ENCODE measurements at places on chromosomes 7 and 10.

DNA sequence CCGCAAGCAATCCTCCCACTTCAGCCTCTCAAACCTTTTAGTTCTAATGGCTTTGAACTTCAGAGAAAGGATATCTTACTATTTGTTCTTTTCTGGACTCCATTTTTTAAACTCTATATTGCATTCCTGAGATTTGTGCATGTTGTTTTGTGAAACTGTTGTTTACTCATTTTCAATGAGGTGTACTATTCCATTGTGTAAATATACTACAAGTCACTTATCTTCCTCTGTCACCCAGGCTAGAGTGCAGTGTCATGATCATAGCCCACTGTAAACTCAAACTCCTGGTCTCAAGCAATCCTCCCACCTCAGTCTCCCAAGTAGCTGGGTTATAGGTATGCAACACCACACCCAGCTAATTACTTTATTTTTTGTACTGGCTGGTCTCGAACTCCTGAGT, 31.4 kb upstream of the AKR1D1 start:
- no peak for DNase-seq

GRCh38 chr10:86344281-86344680, 22.3 kb downstream of the GRID1 start:
- DNase-seq: no peak

GRCh38 chr7:113730309-113730955, 188.4 kb downstream of the PPP1R3A start:
- DNase-seq: peak; percentile 73

GRCh38 chr10:72335394-72336258, 19.1 kb downstream of the DNAJB12 start:
- peak; percentile 65 for DNase-seq

- DNase-seq: peak; percentile 92
Measured at GRCh38 chr10:79454259-79454658, 8.8 kb upstream of the ZCCHC24 start.

GRCh38 chr10:17348011-17348500, 106.3 kb downstream of the ST8SIA6 start:
- DNase-seq: no peak

GRCh38 chr10:128072941-128073645, 53.1 kb downstream of the MKI67 start:
- DNase-seq: no peak

DNA sequence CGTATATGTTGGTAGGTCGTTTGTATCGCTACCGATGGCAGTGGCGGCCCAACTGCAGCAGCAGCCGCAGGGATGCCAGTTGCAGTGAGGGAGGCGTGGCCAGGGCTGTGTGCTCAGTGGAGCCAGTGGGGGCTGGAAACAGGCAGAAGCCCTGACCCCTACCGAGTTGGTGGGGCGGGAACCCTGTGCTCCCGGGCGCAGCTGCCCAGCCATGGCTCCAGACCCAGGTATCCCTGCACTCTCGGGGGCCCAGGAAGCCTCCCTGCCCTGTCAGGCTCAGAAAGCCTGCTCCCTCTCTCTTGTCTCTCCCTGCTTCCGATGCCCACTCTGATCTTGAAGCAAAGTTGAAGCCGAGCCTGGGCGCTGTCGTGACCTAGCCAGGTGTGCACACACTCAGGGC, 78.6 kb upstream of the ITGB1 start:
- DNase-seq: no peak

- DNase-seq: peak; percentile 21
Measured at GRCh38 chr7:46879783-46880182, 702.1 kb downstream of the TNS3 start.

- no peak for DNase-seq
Measured at GRCh38 chr7:122290476-122290875, 14.1 kb downstream of the FEZF1 start.

DNA sequence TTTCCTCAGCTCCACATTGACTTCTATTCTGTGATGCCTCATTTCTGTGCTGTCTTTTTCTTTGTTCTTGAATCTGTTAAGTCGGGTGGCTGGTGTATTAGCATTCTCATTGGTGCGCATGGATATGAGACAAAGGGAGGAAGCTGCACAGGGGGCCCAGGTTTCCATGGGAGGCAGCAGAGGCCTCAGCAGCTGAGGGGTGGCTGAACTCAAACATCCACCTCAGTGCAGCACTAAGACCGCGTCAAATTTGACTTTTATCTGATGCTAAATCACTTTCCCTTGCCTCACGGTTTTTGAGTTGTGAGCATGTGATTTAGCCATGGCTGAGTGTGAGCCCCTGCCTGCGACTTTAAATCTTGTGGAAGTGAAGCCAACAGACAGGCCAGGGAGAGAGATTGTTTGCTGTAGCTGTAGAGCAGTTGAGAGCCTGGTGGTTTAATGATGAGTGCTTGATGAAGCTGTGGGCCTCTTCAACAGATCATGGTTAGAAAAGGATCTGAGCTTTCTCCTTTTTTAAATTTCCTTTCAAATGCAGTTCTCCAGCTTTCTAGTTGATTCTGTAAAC, 193.3 kb upstream of the ZNF804B start:
- no peak for DNase-seq

DNA sequence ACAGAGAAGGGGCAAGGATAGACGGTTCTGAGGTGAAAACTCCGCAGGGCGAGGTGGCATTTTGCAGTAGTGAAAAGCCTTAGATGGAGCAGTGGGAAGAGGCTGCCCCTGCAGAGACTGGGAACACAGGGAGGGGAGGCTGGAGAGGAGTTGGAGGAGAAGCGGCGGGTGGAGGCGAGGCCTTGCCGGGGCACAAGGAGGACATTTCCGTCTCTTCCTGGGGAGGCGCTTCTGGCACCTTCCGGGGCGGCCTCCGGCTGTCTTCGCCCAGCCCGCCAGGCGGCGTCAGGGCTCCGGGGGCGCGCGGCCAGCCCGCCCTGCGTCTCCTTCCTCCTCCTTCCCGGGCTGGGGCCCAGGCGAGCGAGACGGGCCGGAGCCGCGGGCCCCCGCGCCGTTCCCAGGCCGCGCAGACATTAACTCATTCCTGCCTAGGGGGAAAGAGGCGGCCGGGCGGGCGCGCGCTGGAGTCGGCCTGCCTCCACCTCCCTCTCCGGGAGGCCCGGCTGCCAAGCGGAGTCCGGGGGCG, 42.7 kb downstream of the LDB3 start:
- peak; percentile 87 for DNase-seq

DNA sequence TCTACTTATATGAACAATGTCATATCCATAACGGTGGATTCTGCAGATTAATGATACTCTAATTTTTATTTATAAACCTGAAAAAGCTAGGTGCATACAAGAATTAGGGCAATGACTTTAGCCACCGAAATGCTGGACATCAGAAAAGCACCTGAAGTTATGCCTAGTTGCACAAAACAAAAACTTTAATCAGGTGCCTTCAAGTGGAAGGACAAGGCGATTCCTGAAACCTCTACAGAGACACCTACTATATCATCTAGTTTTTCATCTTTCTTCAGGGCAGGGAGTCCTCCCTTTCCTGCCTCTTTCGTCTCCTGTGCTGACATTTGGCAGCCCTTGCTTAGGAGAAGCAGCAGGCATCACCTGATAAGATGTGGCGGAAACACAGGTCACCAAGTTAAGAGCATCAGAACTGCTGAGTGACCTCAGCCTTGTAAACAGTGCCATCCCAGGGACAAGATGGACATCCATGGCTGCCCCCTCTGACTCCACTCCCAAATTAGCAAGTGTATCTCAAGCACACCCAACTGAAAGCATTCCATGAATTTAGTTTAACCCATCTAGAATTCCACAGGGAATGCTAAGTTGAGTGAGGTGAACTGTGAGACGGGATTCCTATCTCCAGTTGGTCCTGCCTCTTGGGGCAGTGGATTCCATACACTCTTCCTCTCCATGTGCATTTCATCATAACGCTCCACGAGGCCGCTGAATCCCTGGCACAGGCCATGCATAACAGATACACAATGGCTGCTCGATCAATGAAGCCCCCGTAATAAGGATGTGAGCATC, 5.8 kb downstream of the ITPRIP start:
- DNase-seq: no peak

DNA sequence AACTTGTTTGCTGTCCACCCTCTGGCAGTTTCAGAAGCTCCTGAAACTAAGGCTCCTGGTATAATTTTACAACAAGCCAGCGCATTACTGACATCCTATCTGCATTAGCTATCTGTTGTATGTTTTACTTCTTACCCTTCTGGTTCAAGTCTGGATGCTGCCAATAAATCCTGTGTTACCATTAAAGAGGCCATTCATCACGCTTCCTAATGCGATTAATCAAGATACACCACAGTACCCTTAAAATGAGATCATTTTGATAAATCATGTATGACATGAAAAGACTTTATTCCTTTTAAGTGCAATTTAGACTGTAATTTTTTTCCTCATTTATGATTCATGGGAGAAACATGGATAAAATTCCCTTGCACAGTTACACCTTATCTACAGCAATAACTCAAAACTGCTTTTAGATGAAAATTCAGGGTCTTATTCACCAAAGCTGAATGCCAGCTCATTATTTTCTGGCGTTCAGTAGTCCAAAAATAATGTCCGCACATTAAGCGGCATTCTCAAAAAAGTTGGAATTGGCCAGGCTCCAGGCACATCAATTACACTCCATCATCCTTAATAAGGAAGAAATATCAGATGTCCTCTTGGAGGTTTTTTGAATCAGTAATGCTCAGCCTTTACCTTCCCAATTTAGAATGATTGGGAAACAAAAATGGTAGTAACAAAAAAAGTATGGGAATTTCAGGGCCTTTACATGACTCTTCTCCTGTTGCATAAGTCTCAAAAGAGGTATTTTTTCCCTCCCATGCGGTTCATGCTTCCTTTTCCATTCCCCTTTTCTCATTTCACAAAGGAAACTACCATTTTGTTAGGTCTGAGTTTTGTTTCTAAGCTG, 878.5 kb downstream of the LRMDA start:
- DNase-seq: peak; percentile 95

GRCh38 chr7:77702968-77703472, 6.8 kb downstream of the RSBN1L start:
- no peak for DNase-seq

- DNase-seq: no peak
Measured at GRCh38 chr7:38319873-38320272, 46.4 kb upstream of the TARP start.

DNA sequence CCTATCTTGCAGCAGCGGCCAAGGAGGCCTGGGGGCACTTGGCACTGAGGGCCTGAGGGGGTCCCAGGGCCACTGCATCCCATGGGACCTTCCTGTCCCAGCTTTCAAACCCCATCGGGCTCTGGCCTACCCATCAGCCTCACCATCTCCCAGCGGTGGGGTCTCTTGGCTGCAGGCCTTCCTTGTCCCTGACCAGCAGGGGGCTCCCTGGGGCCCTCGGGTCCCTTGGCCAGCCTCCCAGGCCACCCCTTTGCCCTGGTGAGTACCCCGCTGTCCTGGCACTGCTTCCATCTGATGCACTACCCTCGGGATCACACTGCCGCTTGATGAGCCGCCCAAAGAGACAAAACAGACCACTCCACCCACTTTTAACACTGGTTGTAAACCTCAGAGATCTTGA, 43.5 kb downstream of the YKT6 start:
- no peak for DNase-seq

- peak; percentile 46 for DNase-seq
Measured at GRCh38 chr7:128777156-128778123, 1.8 kb upstream of the OPN1SW start.

DNA sequence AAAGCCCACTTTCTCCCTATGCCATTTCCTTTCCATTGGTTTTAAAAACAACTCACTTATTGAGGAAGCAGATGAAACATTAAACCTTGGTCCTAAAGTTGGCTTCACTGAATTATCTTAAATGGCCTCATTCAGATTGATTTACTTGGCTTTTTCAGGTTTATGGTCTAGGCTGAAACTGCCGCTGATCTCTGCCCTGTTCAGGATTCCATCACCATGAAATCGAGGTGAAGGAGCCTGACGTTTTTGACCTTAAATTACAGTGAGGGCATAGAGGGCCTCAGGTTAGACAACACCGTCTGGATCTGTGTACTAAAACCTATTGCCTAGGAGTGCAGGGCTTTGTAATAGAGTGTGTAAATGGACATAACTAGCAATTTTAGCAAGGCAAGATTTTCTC, 383.7 kb downstream of the THSD7A start:
- DNase-seq: no peak

DNA sequence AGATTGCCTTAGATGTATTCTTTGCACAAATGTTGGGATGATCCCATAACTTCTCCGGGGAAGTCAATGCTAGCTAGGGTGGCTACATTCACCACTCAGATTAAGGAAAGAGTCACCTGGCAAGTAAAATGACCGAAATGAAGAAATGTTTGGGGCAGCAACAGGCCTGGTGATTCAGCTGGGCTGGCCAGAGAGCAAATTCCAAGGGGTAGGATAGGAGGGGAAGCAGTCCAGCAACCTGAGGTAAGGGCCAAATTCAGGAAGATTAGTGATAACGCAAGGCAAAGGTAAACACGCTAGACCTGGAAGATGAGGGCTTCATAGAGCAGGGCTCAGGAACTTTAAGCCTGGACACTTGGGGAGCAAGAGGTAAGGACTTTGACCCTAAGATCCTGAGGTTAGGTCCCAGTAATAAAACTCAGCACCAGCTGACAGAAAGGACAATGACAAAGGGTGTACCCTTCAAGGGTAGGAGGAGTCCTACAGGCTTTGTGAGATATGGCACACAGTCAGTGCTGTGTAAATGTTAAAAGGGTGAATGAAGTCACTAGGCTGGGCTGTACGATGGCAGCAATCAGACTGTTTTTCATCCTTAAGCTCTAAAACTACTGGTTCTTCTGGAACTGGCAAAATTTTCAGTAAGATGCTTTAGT, 22.7 kb upstream of the SMNDC1 start:
- DNase-seq: no peak

- DNase-seq: no peak
Measured at GRCh38 chr7:101432316-101432715, 69.6 kb downstream of the COL26A1 start.

- no peak for DNase-seq
Measured at GRCh38 chr7:44085546-44085945, 3.2 kb upstream of the POLM start.

- DNase-seq: peak; percentile 17
Measured at GRCh38 chr7:157299613-157300368, 37.0 kb upstream of the DNAJB6 start.

DNA sequence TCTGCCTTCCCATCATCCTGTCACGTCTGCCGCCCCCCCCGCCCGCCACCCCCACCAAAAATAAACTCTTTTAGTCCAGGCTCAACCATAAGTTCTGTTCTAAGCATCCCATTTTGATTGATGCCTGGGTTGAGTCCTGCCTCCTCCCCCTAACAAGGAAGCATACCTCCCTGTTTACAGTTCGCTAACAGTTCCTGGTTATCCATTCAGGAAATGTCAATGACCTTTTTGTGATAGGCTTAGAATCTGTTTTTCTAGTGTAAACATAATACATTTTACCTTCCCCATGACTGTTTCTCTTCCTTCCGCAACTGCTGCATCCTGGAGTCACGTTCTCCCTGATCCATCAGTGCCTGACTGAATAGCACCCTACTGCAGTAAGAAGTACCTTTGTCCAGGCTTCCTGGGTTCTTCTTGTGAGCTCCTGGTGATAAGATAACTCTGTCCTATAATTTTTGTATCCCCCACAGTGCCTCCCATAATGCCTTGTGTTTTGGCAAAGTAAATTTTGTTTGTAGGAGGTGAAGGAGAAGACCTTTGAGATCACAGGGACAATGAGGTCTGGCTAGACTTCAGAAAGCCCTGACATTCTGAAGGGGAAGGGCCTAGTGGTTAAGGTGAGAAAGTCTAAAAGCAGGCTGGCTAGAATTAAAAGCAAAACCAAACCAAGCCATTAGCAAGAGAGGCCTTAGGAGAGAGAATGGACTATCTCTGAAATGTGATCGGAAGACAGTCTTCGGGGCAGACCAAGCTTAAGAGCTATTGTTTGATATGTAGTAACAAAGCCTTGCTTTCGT, 7.3 kb downstream of the AGFG2 start:
- no peak for DNase-seq

Measured in fibroblast of the aortic adventitia (primary cell).